Stimulated activated CD8-positive, alpha-beta memory T cell treated with anti-CD3 and anti-CD28 coated beads, Interleukin-2, amount 100 ng/mL, for 1 hour (primary cell): ENCODE measurements at places on chromosomes 3 and 15.

DNA sequence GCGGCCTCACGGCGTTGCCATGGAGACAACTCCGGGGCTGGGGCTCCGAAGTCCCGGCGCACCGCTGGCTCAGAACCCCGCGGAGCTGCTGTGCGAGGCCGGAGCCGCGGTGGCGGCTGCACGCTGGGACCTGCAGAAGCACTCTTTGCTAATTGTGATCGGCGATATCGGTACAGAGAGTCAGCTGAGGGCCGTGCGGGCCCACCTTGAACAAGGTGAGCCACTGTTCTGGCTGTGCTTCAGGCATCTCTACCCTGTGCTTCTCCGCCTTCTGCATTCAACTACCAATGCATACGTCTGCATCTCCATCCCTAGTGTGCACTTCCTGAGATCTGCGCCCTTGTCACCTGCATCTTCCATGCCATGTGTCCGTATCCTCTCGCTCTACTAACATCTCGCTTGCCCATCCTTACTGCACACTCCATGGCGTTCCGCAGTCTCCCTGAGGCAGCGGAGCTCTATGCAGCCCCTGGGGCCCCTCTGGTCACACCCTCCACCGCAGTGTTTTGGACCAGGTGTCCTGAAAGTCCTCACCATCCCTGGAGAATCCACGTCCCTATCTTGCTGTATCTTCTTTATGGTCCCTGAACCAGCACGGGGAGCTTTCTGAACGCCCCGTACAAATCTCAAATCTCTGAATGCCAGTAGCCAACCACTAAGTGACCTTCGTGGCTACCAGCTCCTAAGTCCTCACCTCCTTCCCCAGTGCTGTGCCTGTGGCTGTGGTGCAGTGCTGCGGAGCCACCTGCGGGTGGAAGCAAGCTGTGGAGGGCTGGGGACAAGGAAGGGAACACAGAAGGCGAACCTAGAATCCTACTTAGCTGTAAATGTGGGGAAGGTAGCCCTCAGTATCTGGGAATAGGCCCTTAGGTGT is 6.2 kb upstream of the MAP1A start:
- no peak for DNase-seq

- DNase-seq = no peak
Measured at GRCh38 chr3:12556314-12556689, 585 bp upstream of the MKRN2 start.

DNA sequence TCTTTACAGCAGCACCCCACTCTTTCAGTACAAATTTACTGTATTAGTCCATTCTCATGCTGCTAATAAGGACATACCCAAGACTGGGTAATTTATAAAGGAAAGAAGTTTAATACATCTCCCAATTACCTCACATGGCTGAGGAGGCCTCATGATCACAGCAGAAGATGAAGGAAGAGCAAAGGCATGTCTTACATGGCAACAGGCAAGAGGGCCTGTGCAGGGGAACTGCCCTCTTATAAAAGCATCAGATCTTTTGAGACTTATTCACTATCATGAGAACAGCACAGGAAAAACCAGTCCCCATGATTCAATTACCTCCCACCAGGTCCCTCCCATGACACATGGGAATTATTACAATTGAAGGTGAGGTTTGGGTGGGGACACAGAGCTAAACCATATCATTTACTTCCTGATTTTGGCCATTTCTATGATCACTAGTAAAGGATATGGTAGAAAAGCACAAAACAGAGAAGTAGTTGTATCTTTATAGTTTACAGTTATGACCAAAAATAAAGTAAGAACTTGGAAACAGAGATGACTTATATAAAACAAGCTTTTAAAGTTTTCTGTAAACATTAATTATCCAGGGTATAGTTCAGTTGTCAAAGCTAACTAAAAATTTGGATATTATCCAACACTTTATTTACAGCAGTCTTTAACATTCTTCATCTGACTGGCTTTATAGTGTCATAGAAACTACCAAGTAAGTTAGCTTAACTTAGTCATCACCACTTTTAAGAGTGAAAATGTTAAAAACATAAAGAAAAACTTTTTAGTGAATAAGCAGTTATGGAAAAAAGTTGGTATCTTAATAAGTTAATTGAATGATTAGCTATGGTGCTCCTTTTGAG is 40.2 kb downstream of the P2RY1 start:
- DNase-seq = no peak

GRCh38 chr3:128319107-128319506 is 147.6 kb downstream of the DNAJB8 start:
- DNase-seq = no peak

DNA sequence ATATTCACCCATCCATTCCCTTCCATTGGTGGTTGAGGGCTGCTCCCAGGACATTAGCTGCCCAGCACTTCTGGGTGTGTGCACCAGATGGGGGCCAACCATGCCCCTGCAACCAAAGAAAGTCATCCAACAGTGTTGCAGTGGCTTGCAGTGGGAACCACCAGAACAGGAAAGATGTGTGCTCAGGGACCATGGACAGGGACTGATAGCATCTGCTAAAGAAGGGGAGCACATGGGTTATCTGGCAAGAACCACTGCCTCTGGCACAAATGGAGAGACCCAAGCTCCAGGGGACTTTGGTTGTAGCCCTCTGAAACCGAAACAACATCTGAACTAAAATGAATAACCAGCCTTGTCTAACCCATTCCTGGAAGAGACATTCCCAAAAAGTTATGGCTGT is 8.1 kb downstream of the DCLK3 start:
- DNase-seq = no peak

GRCh38 chr3:8629151-8630021 is 15.2 kb downstream of the SSUH2 start:
- no peak for DNase-seq
